Uterus (tissue), 4 donors: ENCODE measurements at places on chromosomes 7 and 10. TPM values are rescaled to one million over a fixed set of nuclear protein-coding genes. Genes with fewer than 3 reads are reported as not detected.

DNA sequence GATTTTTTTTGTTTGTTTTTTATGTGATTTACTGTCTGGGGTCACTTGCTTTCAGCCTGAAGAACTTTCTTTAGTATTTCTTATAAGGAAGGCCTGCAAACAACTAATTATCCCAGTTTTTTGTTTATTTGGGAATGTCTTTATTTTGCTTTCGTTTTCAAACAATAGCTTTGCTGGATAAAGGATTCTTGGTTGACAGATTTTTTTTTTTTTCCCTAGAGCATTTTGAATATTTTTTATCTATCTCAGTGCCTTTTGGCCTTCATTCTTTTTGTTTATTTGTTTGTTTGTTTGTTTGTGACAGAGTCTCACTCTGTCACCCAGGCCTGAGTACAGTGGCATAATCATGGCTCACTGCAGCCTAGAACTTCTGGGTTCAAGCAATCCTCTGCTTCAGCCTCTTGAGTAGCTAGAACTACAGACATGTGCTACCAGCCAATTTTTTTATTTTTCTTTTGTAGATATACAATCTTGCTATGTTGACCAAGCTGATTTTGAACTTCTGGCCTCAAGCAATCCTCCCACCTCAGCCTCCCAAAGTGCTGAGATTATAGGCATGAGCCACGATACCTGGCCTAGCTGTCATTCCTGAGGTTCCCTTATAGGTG, 46.3 kb upstream of the FZD9 start:
- H3K27me3 ChIP-seq = no peaks in the 10 kb centered on the region
- DNase-seq = no peak
- no peaks in the 10 kb centered on the region for H3K4me1 ChIP-seq
- H3K27ac ChIP-seq = no peak overlapping the region

GRCh38 chr7:40865441-40866233, 730.8 kb downstream of the SUGCT start:
- H3K4me1 ChIP-seq = no peaks in the 10 kb centered on the region
- no peaks in the 10 kb centered on the region for H3K36me3 ChIP-seq
- H3K27me3 ChIP-seq = no peaks in the 10 kb centered on the region
- H3K4me3 ChIP-seq = no peak overlapping the region
- no peak overlapping the region for H3K27ac ChIP-seq

DNA sequence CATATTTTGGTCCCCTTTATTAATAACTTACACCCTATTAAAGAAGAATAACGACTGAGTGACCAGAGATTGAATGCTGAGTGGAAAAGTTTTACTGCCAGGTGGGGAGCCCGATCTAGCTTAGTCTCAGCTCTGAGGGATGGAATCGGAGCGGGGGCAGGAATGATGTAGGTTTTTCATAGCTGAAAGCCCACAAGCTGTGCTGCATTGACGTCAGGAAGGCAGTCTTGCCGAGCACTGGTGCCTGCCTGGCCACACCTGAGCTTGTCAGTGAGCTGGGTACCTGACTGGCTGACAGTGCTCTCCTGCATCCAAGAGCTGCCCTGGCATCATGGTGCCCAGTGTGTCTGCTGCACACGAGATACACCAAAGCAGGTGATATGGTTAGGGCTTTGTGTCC, 34.8 kb downstream of the GRK5 start:
- no peaks in the 10 kb centered on the region for H3K27me3 ChIP-seq
- peaks cover 6% of the 10 kb centered on the region for H3K4me1 ChIP-seq
- H3K27ac ChIP-seq = peak overlapping the region; percentile 69
- no peak overlapping the region for H3K4me3 ChIP-seq
- no peak for DNase-seq
- no peaks in the 10 kb centered on the region for H3K36me3 ChIP-seq

DNA sequence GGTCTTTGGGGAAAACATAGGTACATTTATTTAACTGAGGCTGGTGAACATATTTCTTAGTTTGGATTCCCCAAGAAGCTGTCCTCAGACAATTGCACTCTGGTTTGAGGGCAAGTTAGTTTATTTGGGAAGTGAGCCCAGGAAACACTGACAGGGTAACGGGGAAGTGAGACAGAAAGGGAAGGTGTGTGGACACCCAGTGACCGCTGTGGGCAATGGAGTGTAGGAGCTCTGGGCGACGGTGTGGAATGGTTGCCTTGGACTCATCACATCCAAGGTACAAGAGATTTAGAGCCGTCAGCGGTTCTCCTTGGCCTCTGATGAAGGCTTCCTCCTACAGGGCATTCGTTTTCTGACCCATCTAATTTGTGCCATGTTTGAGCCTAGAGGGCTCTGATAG, 7.1 kb downstream of the MRC1 start:
- no peaks in the 10 kb centered on the region for H3K4me1 ChIP-seq
- no peak overlapping the region for H3K27ac ChIP-seq
- H3K36me3 ChIP-seq = no peaks in the 10 kb centered on the region
- DNase-seq = no peak
- no peak overlapping the region for H3K4me3 ChIP-seq

DNA sequence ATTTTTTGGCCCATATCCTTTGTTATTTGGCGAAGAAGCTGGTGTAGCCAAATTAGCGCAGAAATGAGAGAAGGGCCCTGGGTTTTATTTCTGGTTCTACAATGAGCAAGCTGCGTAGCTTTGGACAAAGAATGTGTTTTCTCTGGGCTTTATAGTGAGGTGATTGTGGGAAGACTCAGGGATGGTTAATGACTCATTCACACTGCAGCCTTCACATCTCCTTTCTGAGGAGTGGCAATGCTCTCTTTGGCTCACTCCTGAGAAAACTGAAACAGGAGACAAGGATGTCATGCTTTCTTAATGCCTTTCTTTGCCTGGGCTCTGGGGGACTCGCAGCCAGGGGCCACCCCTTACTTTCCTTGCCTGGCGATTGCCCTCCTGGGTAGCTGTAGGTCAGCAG, 271.0 kb upstream of the PODXL start:
- DNase-seq = no peak
- no peaks in the 10 kb centered on the region for H3K4me1 ChIP-seq
- no peaks in the 10 kb centered on the region for H3K27me3 ChIP-seq
- no peak overlapping the region for H3K27ac ChIP-seq
- H3K36me3 ChIP-seq = no peaks in the 10 kb centered on the region

CALHM1 gene
- total RNA-seq = not detected

DNA sequence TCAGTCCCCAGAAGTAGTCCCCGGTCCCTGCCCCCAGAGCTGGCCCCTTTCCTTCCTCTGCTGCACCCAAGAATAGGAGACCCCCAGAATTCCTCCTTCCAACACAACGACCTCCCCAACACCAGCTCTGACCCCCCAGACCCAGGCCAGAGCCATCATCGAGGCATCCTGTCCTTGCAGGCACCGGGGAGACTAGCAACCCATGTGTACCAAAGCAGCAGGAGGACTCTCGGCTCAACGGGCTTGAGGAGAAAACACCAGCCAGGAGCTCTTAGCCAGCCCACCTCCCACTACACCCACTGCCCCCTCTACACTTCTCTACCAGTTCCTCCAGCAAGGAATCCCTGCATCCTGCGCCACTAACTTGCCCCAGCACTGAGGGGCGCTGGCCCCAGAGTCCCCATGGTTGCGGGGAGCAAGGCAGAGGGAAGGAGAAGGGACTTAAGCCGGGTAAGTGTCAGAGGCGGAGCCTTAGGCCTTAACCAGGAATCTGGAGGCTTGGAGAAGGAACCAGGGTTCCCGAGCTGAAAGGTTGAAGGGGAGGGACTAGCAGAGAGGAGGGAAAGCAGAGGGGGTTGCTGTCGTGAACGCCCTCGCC, 3.9 kb downstream of the GRID1 start:
- DNase-seq = no peak
- H3K4me1 ChIP-seq = no peaks in the 10 kb centered on the region
- no peak overlapping the region for H3K27ac ChIP-seq
- no peak overlapping the region for H3K4me3 ChIP-seq
- no peaks in the 10 kb centered on the region for H3K27me3 ChIP-seq
- H3K36me3 ChIP-seq = no peaks in the 10 kb centered on the region

GRCh38 chr10:122543676-122544445, 16.7 kb upstream of the DMBT1 start:
- DNase-seq = no peak
- H3K27me3 ChIP-seq = no peaks in the 10 kb centered on the region
- no peaks in the 10 kb centered on the region for H3K4me1 ChIP-seq
- no peaks in the 10 kb centered on the region for H3K36me3 ChIP-seq
- H3K4me3 ChIP-seq = no peak overlapping the region
- no peak overlapping the region for H3K27ac ChIP-seq

DNA sequence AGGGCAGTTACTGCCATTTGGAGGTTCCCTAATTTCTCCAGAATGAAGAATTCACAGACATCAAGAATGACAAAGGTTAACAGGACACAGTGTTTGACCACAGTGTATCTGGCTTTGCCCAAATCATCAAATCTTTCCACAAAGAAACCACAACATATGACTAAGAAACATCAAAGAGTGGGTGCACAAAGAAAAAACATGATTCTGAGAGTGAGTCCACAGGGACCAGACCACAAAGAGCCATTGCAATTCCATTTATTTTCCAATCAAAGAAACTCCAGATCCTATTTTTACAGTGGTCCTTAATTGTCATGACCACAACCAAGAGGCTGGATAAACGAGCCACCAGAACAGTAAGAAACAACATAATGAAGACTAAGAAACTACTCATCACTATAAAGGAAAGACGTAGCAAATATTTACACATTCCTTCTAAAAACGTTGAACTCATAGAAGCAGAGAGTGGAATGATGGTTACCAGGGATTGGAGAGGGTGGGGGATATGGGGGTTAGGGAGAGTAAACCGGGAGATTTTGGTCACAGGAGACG, 286.5 kb downstream of the DOCK4 start:
- no peak overlapping the region for H3K27ac ChIP-seq
- no peaks in the 10 kb centered on the region for H3K36me3 ChIP-seq
- H3K27me3 ChIP-seq = no peaks in the 10 kb centered on the region
- H3K4me1 ChIP-seq = no peaks in the 10 kb centered on the region
- no peak for DNase-seq
- no peak overlapping the region for H3K4me3 ChIP-seq

- no peaks in the 10 kb centered on the region for H3K27me3 ChIP-seq
- no peak overlapping the region for H3K4me3 ChIP-seq
- no peak overlapping the region for H3K27ac ChIP-seq
- DNase-seq = no peak
- no peaks in the 10 kb centered on the region for H3K4me1 ChIP-seq
Observed at GRCh38 chr7:55044791-55045190, 26.0 kb downstream of the EGFR start.

DNA sequence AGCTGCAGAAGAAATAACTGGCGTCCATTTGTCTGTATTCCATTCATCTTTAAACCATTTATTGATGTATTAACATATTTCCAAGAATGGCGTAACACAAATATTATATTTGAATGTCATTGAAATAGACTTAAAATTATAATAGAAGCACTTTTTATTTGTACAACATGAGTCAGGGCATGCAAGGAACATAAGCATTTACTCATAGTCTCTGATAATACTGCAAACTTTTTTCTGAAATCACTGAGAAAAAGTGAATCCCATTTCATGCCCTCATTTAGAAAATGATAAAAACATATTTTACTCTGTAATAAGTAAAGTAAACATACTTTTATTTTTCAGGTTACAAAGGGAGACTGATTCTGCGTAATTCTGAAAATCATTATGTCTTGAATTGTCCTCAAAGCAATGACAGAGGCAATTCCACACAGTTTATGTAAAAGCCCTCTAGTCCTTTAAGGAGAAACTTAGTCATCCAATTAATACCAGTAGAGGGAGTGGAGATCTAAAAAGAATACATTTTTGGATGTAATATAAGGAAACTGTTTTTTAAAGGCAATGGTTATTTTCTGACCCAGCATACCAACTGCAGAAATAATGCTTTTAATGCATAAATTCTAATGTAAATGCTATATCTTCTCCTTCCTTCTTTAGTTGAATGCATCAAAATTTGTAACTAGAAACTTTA, 58.1 kb downstream of the AGMO start:
- no peaks in the 10 kb centered on the region for H3K36me3 ChIP-seq
- H3K4me3 ChIP-seq = no peak overlapping the region
- H3K4me1 ChIP-seq = no peaks in the 10 kb centered on the region
- no peak for DNase-seq
- no peaks in the 10 kb centered on the region for H3K27me3 ChIP-seq
- H3K27ac ChIP-seq = no peak overlapping the region

MYL10 gene
- total RNA-seq = not detected

PRLHR gene
- total RNA-seq = 2.4 TPM

- H3K27ac ChIP-seq = no peak overlapping the region
- H3K36me3 ChIP-seq = no peaks in the 10 kb centered on the region
- H3K4me3 ChIP-seq = no peak overlapping the region
- H3K27me3 ChIP-seq = no peaks in the 10 kb centered on the region
- no peaks in the 10 kb centered on the region for H3K4me1 ChIP-seq
Observed at GRCh38 chr7:26522633-26523032, 231.0 kb downstream of the SNX10 start.

- no peaks in the 10 kb centered on the region for H3K36me3 ChIP-seq
- no peak for DNase-seq
- H3K27me3 ChIP-seq = no peaks in the 10 kb centered on the region
- H3K4me1 ChIP-seq = no peaks in the 10 kb centered on the region
Observed at GRCh38 chr10:78532480-78533042, 498.9 kb downstream of the RPS24 start.

DNA sequence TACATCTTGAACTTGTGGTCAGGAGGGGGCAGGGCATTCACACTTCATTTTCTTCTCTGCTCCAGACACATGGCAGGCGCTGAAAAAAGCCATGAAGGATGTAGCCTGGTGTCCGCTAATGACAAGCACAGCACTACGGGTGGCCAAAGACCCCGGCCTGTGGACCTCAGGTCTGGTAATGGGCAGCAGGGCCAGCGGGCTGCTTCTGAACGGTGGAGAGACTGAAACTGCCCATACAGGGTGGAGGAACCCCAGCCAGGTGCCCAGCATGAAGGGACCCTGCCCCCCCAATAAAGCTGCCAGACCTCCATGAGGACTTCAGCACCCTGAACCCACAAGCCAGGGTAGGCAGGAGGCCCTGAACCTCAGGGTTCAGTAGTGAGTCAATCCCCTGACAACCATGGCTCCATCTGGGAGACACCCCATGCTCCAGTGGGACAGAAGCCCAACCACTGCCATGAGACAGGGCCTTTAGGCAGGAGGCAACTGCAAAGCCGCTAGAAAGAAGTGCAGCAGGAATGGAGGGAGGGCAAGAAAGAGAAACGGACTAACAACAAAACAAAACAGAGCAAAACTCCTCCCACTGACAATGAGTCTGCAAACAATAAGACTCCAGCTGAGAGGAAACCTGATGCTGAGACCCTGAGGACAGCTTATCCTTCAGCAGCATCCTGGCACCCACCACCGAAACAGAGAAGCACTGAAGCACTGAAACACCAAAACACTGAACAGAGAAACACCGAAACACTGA, 140.2 kb upstream of the PPP2R2D start:
- no peak overlapping the region for H3K4me3 ChIP-seq
- no peaks in the 10 kb centered on the region for H3K4me1 ChIP-seq
- no peak overlapping the region for H3K27ac ChIP-seq
- no peaks in the 10 kb centered on the region for H3K27me3 ChIP-seq

GRCh38 chr7:105742787-105743186, 133.6 kb downstream of the ATXN7L1 start:
- DNase-seq = no peak
- no peak overlapping the region for H3K27ac ChIP-seq
- H3K4me1 ChIP-seq = no peaks in the 10 kb centered on the region
